ENCODE measurements at places on chromosomes 3 and 15. TPM values are rescaled to one million over a fixed set of nuclear protein-coding genes. Genes with fewer than 3 reads are reported as not detected.

GRCh38 chr3:46883054-46883829 lies 5.7 kb downstream of the PTH1R start:
- DNase-seq, result peak; percentile 67
- H3K36me3 ChIP-seq, result no peaks in the 10 kb centered on the region
- H3K4me3 ChIP-seq, result peak overlapping the region; percentile 57
- H3K27ac ChIP-seq, result no peak overlapping the region
- H3K4me1 ChIP-seq, result peaks cover 6% of the 10 kb centered on the region
- peaks cover 81% of the 10 kb centered on the region for H3K27me3 ChIP-seq

DNA sequence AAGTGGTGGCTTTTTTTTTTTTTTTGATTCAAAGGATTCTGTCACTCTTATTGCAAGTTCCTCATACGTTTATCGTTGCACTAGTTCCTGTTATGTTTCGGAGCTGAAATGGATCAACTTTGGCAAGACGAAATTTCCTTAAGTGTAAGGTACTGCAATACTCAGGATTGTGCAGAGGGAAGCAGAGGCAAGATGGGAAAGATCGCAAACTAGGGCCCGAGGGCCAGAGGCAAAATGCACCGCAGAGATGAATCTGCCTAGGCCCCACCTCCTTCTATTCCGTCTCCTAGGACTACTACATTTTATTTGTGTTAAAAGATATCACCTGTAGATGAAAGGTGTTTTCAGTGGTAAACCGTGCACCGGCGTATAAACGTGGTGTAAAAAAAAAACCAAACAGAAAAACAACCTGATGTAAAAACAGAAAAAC lies 331 bp downstream of the RNU6-1 start:
- H3K4me3 ChIP-seq, result peak overlapping the region; percentile 93
- no peak for DNase-seq
- peaks cover 50% of the 10 kb centered on the region for H3K27me3 ChIP-seq
- no peak overlapping the region for H3K27ac ChIP-seq

- no peaks in the 10 kb centered on the region for H3K27me3 ChIP-seq
- no peak overlapping the region for H3K27ac ChIP-seq
- no peaks in the 10 kb centered on the region for H3K36me3 ChIP-seq
- DNase-seq, result no peak
- no peak overlapping the region for H3K4me3 ChIP-seq
These were observed 162.9 kb upstream of the PDZRN3 start for GRCh38 chr3:73787620-73788019.

GRCh38 chr3:178436773-178437172 lies 99.5 kb upstream of the KCNMB2 start:
- H3K27ac ChIP-seq, result no peak overlapping the region
- no peak for DNase-seq
- peaks cover 5% of the 10 kb centered on the region for H3K4me1 ChIP-seq
- H3K4me3 ChIP-seq, result no peak overlapping the region

DNA sequence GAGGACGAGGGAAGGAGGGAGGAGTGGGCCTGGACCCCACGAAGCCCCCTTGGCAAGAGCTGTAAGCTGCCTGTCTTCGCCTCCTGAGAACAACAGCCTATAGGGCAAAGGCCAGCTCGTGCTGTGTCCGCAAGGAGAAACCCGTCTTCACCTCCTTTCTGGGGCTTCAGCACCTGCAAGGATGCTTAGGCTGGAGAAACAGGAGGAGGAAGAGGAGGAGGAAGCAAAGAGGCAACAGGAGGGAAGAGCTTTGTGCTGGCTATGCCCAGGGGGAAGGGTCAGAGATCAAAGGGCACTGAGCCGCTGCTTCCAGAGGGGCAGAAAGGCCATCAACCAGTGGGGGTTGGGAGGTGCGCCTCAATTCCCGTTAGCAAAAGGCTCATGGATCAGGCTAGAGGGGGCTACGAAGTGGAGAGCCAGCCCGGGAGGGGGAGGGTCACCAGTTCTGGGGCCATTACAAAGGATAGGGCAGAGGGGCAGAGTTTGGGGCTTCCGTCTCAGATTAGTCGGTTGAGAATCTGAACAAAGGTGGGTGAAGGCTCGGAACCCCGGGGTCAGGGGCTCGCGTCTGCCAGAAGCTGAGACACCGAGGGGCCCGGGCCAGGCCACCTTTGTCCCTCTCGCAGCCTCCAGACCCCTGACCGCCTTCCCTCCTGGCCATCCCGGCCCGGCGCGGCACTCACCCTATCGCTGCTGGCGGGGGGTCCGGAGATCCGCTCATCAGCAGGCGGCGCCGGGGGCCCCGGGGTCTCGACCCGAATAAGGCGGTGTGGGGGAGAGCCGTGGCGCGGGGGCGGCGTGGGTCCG lies 792 bp downstream of the SHF start:
- H3K4me1 ChIP-seq, result peaks cover 22% of the 10 kb centered on the region
- H3K27ac ChIP-seq, result no peak overlapping the region
- H3K27me3 ChIP-seq, result peaks cover 14% of the 10 kb centered on the region
- H3K36me3 ChIP-seq, result no peaks in the 10 kb centered on the region

DNA sequence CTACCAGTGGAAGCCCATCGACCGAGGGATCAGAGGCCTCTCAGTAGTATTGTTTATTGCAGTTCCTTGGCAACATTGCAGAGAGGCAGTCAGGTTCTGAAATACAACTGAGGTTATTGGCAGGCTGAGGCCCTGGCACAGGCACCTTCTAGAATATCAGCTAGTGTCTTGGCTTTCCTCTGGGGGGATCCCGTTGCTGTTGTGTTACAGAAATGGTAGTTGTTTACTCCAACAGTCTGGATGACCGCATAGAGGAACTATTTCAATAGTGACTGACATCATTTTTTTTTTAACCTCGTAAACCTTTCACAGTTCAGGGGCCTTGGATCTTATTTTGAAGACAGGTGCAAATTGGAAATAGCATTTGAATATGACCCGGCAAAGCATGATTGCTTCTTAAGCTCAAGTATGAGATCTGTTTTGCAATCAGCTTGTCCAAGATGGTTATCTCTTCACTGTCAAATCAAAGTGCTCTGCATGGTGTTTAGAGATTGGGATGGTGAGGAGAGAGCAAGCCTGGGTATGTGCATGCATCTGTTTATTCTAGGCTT lies 63.9 kb downstream of the PGPEP1L start:
- H3K36me3 ChIP-seq, result peaks cover 58% of the 10 kb centered on the region
- H3K27me3 ChIP-seq, result no peaks in the 10 kb centered on the region
- H3K27ac ChIP-seq, result no peak overlapping the region
- H3K4me1 ChIP-seq, result no peaks in the 10 kb centered on the region
- no peak overlapping the region for H3K4me3 ChIP-seq
- no peak for DNase-seq

GRCh38 chr3:141368062-141368924 lies at the start of gene ZBTB38:
TSS of gene ZBTB38 (plus strand) at chr3:141368504. CDS start at chr3:141442389, 73,885 bp downstream.
- H3K4me3 ChIP-seq, result peak within 1 kb of the TSS; percentile 16
- H3K27ac ChIP-seq, result no peak within 1 kb of the TSS
- H3K27me3 ChIP-seq, result no peaks in the 10 kb centered on the region
- peaks cover 10% of the 10 kb centered on the region for H3K4me1 ChIP-seq
- no peaks in the 10 kb centered on the region for H3K36me3 ChIP-seq
- peak; percentile 73 for DNase-seq

GRCh38 chr3:174620138-174620537 lies 239.0 kb upstream of the NAALADL2 start:
- DNase-seq, result no peak
- no peaks in the 10 kb centered on the region for H3K4me1 ChIP-seq
- no peaks in the 10 kb centered on the region for H3K36me3 ChIP-seq
- no peak overlapping the region for H3K27ac ChIP-seq

- no peaks in the 10 kb centered on the region for H3K36me3 ChIP-seq
- H3K27me3 ChIP-seq, result no peaks in the 10 kb centered on the region
- no peak for DNase-seq
- no peak overlapping the region for H3K27ac ChIP-seq
- H3K4me1 ChIP-seq, result no peaks in the 10 kb centered on the region
These were observed 134.9 kb downstream of the GAP43 start for GRCh38 chr3:115758076-115758763.

Gene WNT5A
- total RNA-seq, result 5.6 TPM

Gene TICRR
- 37.3 TPM for total RNA-seq

Gene FOXL2NB
- total RNA-seq, result 7.9 TPM

Gene FBXO40
- total RNA-seq, result 0.06 TPM

Gene TMEM207
- not detected for total RNA-seq

Gene ACSBG1
- 6.1 TPM for total RNA-seq

Gene KLHL40
- not detected for total RNA-seq

Measured in H1 (cell line).